ENCODE measurements at places on chromosomes 13 and 19.

DNA sequence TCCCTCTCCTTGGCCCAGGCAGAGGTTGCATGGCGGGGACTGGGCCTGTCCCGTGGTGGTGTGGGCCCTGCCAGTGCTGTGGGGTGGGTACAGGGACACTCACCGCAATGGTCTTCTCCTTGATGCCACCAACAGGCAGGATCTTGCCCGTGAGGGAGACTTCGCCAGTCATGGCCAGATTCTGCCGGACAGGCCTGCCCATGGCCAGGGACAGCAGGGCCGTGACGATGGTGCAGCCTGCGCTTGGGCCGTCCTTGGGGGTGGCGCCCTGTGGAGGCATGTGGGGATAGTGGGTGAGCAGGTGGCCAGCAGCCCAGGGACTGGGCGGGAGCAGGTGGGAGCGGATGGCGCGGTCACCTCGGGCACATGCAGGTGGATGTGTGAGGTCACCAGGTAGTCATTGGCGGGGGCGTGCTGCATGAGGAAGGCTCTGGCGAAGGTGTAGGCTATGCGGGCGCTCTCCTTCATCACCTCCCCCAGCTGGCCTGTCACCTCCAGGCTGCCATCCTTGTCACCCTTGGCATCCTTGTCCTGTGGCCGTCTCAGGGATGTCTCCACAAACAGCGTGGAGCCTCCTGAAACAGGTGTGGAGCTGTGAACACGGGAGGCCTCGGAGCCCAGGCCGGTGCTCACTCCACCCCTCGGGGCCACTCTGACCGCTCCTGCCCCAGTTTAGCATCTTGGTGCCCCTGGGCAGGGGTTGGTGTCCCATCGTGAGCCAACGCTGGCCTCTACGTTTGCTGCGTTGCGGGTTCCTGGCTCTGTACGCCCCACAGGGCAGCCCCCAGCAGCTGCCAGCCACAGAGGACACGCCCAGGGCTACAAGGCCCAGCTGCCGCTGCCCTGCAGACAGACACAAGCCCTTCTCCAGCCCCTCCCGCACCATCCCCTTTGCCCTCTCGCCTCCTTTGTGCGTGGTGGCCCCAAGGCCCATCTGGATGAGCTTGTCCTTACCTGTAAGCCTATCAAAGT lies 3.4 kb downstream of the RPL36 start:
- DNase-seq, result no peak

- no peak for DNase-seq
Observed at GRCh38 chr13:79307433-79307861, 98.6 kb downstream of the RBM26 start.

- DNase-seq, result no peak
Observed at GRCh38 chr13:26561067-26561466, 3.6 kb downstream of the WASF3 start.

- no peak for DNase-seq
Observed at GRCh38 chr13:93230261-93230855, 3.8 kb downstream of the GPC6 start.

- DNase-seq, result no peak
Observed at GRCh38 chr13:79799059-79799867, 318.3 kb downstream of the NDFIP2 start.

- DNase-seq, result no peak
Observed at GRCh38 chr13:91704398-91704797, 306.0 kb downstream of the GPC5 start.

GRCh38 chr19:40663695-40664692 lies 26.5 kb downstream of the NUMBL start:
- no peak for DNase-seq

- DNase-seq, result no peak
Observed at GRCh38 chr19:49433240-49433901, 8.0 kb downstream of the SLC17A7 start.

- DNase-seq, result no peak
Observed at GRCh38 chr19:15315101-15315500, 17.2 kb downstream of the BRD4 start.

DNA sequence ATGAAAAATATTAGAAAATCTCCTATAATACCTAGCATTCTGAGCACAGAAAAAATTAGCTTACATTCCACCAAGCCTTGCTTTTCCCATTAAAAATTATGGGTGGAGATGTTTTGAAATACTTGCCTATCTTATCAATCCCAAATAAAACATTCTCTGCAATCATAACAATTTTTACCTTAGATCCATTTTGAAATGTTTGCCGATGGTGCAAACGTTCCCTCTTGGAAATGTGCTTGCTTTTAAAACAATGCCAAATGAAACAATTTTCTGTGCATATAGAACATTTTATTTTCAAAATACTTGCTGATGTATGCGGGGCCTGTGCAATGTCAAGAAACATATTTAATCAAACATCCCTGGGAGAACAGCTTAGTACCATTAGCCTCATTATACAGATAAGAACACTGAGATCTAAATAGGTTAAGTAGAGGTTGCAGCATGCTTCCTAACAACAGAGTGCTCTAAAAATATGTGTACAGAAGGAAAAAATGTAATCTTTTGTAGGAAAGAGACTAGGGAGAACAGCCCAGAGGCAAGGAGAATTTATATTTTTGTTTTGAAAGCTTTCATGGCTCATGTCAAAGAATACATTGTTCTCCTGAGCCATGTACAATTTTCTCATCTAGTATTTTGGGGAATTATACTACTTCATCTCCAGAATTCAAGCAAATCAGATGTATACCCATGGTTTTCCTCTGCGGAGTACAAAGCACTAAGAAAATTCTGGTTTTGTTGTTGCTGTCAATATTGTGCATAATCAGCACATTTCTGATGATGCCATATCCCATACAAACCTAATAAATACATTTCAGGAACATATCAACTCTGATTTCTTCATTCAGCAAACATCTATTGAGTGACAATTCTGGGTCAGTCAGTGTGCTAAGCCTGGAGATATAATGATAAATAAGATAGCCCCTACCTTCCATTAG lies 25.9 kb upstream of the FNDC3A start:
- no peak for DNase-seq

GRCh38 chr13:37640499-37640898 lies 41.9 kb upstream of the POSTN start:
- DNase-seq, result no peak

GRCh38 chr13:22777207-22777606 lies 403.6 kb upstream of the SGCG start:
- DNase-seq, result no peak

- DNase-seq, result no peak
Observed at GRCh38 chr19:40357640-40358039, 9.1 kb downstream of the PLD3 start.

GRCh38 chr13:110957181-110957884 lies 42.5 kb upstream of the ANKRD10 start:
- DNase-seq, result no peak

DNA sequence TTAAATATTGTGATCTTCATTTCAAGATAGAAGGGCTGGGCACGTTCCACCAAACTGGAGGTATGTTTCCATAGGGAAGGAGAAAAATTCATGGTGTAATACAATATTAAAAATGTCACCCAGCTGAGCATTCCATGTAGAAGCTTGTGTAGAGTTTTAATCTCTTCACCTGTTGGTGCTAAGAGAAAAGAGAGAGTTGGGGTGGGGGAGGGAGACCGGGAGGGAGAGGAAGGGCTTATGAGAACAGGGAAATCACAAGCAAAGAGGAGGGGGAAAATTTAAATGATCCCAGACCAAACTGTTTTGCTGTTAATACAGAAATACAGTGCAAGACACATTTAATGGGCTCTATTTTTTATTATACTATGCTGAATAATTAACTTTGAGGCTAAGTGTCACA lies 345.8 kb downstream of the ZNF536 start:
- no peak for DNase-seq

DNA sequence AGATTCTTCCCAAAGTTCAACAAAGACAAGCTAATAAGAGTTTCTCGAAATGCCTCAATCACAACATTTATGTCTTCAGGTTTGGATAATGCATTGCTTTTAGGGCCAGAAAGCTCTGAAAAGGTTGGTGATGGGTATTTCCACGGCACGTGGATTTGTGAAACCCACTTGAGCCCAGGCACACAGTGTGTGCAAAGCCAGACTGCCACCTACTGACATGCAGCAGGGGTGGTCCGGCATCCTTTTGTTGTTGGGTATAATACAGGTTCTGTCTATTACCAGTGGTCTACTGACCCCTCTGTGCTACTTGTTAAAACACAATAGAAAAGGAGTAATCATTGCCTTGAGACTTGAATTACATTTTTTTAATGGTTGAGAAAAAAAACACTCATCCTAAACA lies 225.6 kb downstream of the RAP2A start:
- DNase-seq, result no peak

GRCh38 chr19:17011485-17011884 lies 15.1 kb downstream of the CPAMD8 start:
- DNase-seq, result no peak

- no peak for DNase-seq
Observed at GRCh38 chr13:21022056-21022979, 39.1 kb downstream of the LATS2 start.

DNA sequence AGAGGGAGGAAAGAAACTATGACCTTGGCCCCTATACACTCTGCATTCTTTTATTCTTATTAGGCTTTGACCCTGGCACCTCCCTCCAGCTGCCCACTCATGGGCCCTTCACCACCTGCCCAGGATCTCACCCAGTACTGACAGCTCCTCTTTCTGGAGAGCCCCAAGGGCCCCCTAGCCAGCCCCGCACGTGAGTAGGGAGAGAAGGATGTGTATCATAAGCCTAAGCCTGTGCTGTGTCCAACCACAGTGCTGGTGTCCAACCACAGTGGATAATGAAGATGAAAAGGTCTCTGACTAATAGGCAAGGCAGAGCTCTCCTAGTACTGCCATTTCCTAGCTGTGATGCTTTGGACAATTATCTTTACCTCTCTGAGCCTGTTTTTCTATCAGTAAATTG lies 4.2 kb downstream of the DMRTC2 start:
- no peak for DNase-seq

- no peak for DNase-seq
Observed at GRCh38 chr13:48533961-48534600, 1.2 kb upstream of the RCBTB2 start.

DNA sequence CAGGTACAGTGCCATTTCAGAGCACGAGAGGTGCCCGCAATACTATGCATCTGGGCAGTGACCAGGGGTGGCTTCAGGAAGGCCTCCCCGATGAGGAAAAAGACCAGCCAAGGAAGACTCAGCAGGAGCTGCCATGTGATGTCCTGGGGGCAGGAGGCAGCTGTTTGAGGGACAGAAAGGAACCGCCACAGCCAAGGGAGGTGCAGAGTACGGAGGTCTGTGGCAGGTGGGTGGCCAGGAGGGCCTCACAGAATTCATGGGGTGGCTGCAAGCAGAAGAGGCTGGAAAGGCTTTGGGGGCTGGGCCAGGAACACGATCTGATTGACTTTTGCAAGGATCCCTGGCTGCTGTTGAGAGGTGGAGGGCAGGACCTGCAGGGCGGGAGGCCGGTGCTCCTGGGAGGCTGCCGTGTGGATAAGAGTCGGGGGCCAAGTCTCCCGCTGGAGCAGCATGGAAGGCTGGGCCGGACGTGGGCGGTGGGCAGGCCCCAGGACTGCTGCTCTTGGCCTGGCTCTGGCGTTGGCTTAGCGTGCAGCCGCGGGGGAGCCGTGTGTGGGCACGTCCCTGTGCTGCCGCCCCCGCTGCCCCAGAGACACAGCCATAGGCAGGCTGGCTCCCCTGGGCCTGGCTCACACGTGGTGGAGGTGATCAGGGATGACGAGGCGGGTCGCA lies 29.1 kb downstream of the CEBPA start:
- DNase-seq, result no peak

DNA sequence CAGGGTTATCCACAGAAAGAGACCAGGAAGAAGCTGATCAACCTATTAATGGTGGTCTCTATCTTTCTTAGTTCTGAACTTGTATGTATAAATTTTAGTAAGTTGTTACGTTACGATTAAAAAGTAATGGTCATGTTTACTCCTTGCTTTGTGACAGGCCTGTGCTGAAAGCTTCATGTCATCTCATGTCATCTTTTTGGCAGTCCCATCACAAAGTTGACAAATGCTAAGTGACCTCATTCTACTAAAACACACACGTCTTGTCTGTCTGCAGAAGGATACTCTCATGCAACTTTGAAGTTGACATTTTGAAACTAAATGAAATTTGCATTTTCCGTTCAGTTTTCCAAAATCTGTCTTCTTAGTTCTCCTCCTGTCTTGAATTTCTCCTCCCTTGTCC lies 345.9 kb downstream of the DNAJC15 start:
- no peak for DNase-seq

DNA sequence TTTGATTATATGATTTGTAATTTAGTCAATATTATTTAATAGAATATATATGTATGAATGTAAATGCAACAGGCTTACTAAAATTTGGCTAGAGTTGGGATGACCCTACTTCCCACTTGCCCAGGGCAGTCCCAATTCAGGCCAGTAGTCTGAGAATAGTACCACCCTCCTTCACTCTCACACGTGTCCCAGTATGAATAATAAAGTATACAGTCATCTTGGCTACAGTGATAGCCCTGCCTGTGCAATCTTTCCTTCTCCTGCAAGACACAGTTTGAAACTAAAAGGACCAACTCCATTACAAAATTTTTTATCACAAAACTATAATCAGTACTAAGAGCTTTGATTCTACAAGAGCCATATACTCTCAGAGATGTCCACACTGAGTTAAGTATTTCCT lies 76.2 kb downstream of the SACS start:
- DNase-seq, result no peak
